Uterus (tissue), 4 donors: ENCODE measurements at places on chromosomes 11 and 22. TPM values are rescaled to one million over a fixed set of nuclear protein-coding genes. Genes with fewer than 3 reads are reported as not detected.
A peak's percentile ranks its signal among the peaks of the same experiment; 100 is the strongest.

- H3K27me3 ChIP-seq: no peaks in the 10 kb centered on the region
- H3K4me1 ChIP-seq: no peaks in the 10 kb centered on the region
- no peak overlapping the region for H3K27ac ChIP-seq
- DNase-seq: no peak
These were observed 36.8 kb downstream of the OR10A6 start for GRCh38 chr11:7894251-7894650.

The RTN4RL2 gene
- total RNA-seq: not detected

- no peaks in the 10 kb centered on the region for H3K27me3 ChIP-seq
- H3K27ac ChIP-seq: no peak overlapping the region
- no peaks in the 10 kb centered on the region for H3K36me3 ChIP-seq
- no peak for DNase-seq
- H3K4me3 ChIP-seq: no peak overlapping the region
These were observed 11.9 kb downstream of the DKK3 start for GRCh38 chr11:11996321-11997048.

GRCh38 chr11:134783234-134783633 is 371.2 kb upstream of the B3GAT1 start:
- no peaks in the 10 kb centered on the region for H3K36me3 ChIP-seq
- peaks cover 3% of the 10 kb centered on the region for H3K27me3 ChIP-seq
- H3K4me1 ChIP-seq: no peaks in the 10 kb centered on the region

DNA sequence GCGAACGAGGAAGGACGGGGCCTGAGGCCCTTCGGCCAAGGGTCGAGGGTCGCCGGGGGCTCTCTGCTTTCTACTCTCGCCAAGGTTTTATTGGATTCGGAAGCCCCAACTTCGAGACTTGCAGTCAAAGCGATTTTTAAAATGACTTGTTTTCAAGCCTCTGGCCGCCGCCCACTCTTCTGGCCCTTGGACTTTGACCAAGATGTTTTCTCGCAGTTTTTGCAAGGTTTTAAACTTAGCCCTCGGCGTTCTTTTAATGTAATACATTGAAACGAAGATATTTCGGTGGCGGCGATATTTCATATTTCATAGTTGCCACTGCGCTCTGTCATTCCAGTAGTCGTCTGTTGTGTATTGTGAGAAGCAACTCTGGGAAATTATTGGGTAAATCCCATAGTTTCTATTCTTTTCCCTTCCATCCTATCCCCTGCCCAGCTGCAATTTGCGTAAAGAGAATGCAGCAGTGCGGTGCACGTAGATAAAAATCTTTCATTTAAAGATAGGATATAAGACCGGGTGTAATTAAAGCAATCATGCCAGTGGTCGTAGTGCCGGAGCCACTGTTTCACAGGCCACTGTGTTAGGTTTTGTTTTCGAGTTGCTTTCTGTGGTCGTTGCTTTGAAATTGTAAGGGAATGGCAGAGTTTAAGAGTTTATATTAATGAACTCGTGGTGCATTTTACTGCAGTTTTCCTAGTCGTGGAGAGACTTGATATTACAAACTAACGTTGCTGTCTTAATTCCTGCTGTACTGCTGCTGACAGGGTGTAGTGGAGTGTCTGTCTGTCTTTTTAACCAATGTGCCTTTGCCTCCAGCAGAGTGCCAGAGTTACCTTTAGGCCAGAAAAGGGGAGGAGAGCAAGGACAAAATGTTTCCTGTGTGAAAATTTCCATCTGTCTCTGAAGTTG is 702 bp downstream of the BIRC2 start:
- peak overlapping the region; percentile 74 for H3K4me3 ChIP-seq
- H3K27ac ChIP-seq: peak overlapping the region; percentile 100
- no peaks in the 10 kb centered on the region for H3K27me3 ChIP-seq

The DLG2 gene
- 30.2 TPM for total RNA-seq

The F2 gene
- total RNA-seq: not detected

The SMIM35 gene
- not detected for total RNA-seq

DNA sequence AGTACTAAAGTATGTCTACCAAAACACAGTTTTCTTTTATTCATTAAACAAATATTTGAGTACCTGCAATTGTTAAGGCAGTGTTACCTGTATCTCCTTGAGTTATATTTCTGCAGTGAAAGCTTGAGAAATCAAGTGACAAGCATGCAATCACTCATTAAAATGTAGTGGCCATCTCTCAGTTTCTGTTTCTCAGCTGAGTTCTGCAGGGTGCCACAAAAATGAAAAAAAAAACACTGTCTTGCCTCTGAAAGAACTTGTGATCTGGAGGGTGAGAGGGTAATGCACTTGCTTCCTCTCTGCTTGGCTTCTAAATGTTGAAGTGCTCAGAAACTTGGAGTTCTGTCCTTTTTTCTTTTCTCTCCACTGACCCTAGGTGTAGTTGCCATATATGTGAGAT is 6.8 kb downstream of the QSER1 start:
- H3K4me1 ChIP-seq: peaks cover 6% of the 10 kb centered on the region
- DNase-seq: no peak
- no peak overlapping the region for H3K27ac ChIP-seq
- no peaks in the 10 kb centered on the region for H3K36me3 ChIP-seq
- no peaks in the 10 kb centered on the region for H3K27me3 ChIP-seq

DNA sequence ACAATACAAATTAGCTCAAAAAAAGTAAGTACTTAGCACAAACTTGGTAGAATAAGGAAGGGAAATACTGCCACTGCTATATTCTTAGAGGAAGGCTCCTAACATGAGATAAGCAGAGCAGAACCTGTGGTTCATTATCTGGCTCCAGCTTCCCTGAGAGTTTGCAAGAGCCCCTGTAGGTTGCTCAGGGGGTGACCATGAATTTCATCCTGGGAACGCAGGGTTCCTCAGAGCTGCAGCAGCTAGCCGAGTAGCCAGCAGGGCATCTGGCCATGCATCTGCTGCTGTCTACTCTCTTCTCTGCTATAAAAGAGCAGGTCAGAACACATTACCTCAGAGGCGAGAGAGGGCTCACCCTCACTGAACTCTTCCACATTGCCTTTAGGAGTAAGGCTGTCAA is 67.3 kb downstream of the TRPC6 start:
- no peak overlapping the region for H3K27ac ChIP-seq
- no peak for DNase-seq
- H3K27me3 ChIP-seq: no peaks in the 10 kb centered on the region
- H3K4me3 ChIP-seq: no peak overlapping the region

The NXPE2 gene
- total RNA-seq: not detected

GRCh38 chr11:72239849-72240460 is 4.0 kb downstream of the PHOX2A start:
- H3K36me3 ChIP-seq: no peaks in the 10 kb centered on the region
- H3K27me3 ChIP-seq: peaks cover 23% of the 10 kb centered on the region
- H3K27ac ChIP-seq: peak overlapping the region; percentile 5
- H3K4me3 ChIP-seq: peak overlapping the region; percentile 33
- no peak for DNase-seq

GRCh38 chr11:102776454-102776853 is 4.0 kb downstream of the MMP10 start:
- no peaks in the 10 kb centered on the region for H3K4me1 ChIP-seq
- no peak for DNase-seq
- H3K27ac ChIP-seq: no peak overlapping the region
- no peak overlapping the region for H3K4me3 ChIP-seq
- H3K27me3 ChIP-seq: no peaks in the 10 kb centered on the region

GRCh38 chr11:37105427-37105826 is 507.4 kb upstream of the RAG2 start:
- DNase-seq: no peak
- no peak overlapping the region for H3K4me3 ChIP-seq
- no peaks in the 10 kb centered on the region for H3K4me1 ChIP-seq
- H3K36me3 ChIP-seq: no peaks in the 10 kb centered on the region

The MUC5AC gene
- total RNA-seq: not detected

DNA sequence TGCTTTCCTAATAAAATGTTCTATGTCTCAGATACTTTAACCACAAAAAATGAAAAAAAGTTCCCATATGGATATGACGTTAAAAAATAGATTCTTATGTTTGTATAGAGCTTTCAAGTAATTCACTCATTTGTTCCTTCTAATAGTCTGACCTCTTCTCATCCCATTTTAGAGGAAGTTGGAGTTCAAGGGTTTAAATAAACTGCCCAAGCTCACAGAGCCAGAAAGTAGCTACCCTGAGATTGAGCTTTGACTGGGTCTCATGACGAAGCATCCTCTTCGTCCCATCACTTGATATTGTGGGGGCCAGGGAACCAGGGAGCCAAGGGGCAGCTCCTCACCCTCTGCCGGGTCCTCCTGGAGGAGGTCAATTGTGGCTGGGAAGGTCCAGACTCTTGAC is 116.3 kb downstream of the CCDC81 start:
- H3K36me3 ChIP-seq: no peaks in the 10 kb centered on the region
- no peaks in the 10 kb centered on the region for H3K27me3 ChIP-seq
- no peak for DNase-seq
- H3K27ac ChIP-seq: no peak overlapping the region

- no peaks in the 10 kb centered on the region for H3K27me3 ChIP-seq
- no peaks in the 10 kb centered on the region for H3K36me3 ChIP-seq
- no peaks in the 10 kb centered on the region for H3K4me1 ChIP-seq
- H3K27ac ChIP-seq: no peak overlapping the region
- H3K4me3 ChIP-seq: no peak overlapping the region
These were observed 10.1 kb upstream of the BAIAP2L2 start for GRCh38 chr22:38120359-38121110.
